ENCODE measurements at places on chromosomes 1 and 21.
A peak's percentile ranks its signal among the peaks of the same experiment; 100 is the strongest.

- no peak for DNase-seq
Observed at GRCh38 chr1:33130297-33130696, 49.3 kb downstream of the AZIN2 start.

GRCh38 chr21:32140151-32140550 lies 138.7 kb downstream of the MIS18A start:
- no peak for DNase-seq

- peak; percentile 58 for DNase-seq
Observed at GRCh38 chr1:150974580-150975478, at the start of gene CERS2. CERS2 (minus strand) TSS chr1:150974835; CDS start chr1:150969090, 5,745 bp downstream.

GRCh38 chr1:239954836-239955235 lies 136.8 kb upstream of the FMN2 start:
- no peak for DNase-seq

- no peak for DNase-seq
Observed at GRCh38 chr1:35945327-35945726, 14.4 kb downstream of the AGO3 start.

DNA sequence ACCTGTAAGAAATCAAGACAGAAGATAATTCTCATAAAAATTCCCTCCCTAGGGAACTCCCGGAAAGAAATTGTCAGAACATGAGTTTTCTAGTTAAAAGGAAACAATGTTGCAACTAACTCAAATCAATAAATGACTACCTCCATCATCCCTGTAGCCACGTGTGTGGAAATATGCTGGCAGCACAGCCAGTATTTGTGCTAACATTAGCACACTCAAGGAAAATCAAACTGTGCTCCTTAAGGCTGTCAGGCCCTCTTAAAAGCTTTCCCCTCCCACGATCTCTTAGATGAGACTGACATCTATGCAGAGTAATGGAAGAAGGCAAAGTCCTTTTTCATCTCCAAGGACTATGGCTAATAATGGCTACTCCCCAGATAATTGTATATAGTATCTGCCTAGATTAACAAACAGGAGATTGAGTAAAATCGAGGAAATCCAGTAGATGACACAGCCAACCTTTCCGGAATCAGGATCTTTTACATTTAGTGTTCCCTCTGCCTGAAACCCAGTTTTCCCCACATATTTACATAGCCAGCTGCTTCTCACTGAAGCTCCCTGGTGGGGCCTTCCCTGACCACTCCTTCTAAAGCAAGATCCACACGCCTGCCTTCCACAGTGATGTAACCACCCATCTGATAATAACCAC lies 50.9 kb upstream of the NR5A2 start:
- no peak for DNase-seq

- DNase-seq, result no peak
Observed at GRCh38 chr1:66552287-66552686, 18.3 kb downstream of the SGIP1 start.

DNA sequence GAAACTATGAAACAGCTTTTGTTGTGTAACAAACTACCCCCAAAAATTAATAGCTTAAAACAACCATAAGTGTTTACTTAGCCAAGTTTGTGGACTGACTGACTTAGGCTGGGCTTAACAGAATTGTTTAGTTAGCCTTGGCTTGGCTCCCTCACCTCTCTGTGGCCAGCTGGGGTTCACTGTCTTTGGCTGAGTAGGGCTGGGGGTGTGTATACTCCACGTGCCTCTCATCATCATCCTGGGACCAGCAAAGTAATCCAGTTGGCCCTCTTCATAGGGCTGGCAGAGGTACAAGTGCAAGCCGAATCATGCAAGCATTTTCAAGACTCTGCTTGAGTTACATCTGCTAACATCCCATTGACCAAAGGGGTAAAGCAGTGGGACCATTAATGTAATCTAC lies 252.3 kb downstream of the BRINP2 start:
- no peak for DNase-seq

DNA sequence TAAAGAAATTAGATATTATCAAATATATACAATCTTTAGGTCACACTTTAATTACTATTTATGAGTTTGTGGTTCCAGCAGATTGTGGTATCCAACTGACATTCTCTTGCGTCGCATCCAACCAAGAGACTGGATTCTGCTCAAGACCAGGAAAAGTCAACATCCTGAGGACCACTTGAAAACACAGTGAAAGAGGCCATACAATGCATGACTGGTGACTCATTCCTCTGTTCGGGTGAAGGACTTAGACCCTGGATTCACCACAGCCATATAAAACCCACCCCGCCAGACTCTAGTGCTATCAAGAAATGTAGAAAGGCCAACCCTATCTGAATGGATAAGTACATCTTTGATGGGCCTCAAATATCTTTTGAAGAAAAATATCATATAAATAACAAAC lies 14.5 kb upstream of the CFHR4 start:
- no peak for DNase-seq

- no peak for DNase-seq
Observed at GRCh38 chr21:35768187-35768586, 292.1 kb downstream of the SETD4 start.

GRCh38 chr1:11938722-11939526 lies 4.4 kb downstream of the PLOD1 start:
- no peak for DNase-seq

DNA sequence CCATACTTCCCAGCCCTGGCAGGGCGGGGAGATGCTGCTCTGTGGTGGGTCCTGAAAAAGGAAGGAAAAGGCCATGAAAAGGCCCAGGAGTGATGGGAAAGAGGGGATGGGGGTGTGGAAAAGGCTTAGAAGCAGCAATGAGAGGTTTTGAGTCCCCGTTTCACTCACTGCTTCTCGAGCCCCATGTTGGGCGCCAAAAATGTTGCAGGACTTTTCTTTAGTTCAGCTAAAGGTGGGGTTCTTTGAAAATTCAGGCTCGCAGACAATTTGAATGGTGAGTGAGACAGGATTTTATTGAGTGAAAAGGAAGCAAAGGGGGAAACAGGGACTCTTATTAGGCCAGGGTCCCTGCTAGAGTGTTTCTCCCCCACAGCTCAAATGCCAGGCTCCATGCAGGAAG lies 93.1 kb downstream of the MRPS6 start:
- DNase-seq, result no peak

- DNase-seq, result no peak
Observed at GRCh38 chr1:27318136-27318535, 3.8 kb upstream of the TMEM222 start.

DNA sequence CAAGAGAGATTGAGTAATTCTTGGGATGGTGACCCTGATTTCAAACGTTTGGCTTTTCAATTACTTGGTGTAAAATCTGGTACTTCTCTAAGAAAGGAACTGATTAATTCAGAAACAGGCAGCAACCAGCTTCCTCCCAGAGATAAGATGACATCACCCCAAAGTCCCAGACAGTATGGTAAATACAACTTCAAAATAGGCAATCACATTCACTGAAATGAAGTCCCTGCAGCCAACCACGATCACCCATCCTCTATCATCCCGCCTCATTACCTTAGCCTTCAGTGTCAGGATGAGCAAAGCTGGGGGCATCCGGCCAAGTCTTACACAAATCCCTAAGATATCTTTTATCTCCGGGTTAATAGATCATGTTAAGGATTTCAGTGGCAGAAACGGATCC lies 26.4 kb upstream of the RUNX1 start:
- peak; percentile 8 for DNase-seq

GRCh38 chr1:116172666-116173065 lies 61.5 kb downstream of the MAB21L3 start:
- DNase-seq, result no peak

DNA sequence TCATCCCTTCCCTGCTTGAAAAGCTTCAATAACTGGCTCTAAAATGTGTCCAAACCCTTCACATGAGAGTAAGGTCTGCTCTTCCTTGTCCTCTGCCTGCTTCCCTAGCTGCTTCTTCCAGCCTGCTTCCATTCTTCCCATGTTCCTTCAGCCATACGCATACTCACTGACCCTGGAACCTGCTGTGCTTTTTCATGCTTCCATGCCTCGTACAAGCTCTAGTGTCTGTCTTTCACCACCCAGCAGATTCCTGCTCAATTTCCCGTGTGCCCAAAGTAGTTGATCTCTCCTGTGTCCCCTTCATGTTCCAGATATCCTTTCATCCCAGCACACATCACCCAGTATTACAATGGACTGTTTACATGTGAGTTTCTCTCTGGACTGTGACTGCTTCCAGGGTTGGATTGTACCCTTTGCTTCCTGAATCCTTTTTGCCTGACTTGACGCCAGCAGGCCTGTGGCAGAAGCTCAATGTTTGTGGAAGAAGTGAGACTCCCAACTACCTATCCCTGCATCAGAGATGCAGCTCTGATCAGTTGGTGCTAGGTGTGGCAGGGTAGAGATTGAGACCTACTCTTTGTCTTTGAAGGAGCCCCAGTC lies 35.9 kb upstream of the RNF19B start:
- no peak for DNase-seq

DNA sequence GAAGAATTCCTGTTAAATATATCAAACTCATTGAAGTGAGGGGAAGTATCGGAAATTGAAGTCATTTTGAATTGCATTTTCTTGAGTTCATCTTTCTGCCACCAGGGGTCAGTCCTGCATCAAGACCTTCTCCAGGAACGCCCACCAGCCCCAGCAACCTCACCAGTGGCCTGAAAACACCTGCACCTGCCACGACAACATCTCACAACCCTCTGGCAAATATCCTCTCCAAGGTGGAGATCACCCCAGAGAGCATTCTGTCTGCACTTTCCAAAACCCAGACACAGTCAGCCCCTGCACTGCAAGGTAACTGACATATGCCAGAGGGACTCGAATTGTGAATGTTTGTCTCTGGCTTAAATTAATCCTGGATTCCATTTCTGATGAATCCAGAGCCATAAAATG lies 22.8 kb upstream of the TARS2 start:
- peak; percentile 76 for DNase-seq

GRCh38 chr21:21387916-21388315 lies 389.7 kb downstream of the NCAM2 start:
- DNase-seq, result no peak

GRCh38 chr1:176159993-176160392 lies 47.1 kb downstream of the COP1 start:
- DNase-seq, result no peak

- no peak for DNase-seq
Observed at GRCh38 chr1:225819346-225820192, 9.6 kb downstream of the EPHX1 start.

DNA sequence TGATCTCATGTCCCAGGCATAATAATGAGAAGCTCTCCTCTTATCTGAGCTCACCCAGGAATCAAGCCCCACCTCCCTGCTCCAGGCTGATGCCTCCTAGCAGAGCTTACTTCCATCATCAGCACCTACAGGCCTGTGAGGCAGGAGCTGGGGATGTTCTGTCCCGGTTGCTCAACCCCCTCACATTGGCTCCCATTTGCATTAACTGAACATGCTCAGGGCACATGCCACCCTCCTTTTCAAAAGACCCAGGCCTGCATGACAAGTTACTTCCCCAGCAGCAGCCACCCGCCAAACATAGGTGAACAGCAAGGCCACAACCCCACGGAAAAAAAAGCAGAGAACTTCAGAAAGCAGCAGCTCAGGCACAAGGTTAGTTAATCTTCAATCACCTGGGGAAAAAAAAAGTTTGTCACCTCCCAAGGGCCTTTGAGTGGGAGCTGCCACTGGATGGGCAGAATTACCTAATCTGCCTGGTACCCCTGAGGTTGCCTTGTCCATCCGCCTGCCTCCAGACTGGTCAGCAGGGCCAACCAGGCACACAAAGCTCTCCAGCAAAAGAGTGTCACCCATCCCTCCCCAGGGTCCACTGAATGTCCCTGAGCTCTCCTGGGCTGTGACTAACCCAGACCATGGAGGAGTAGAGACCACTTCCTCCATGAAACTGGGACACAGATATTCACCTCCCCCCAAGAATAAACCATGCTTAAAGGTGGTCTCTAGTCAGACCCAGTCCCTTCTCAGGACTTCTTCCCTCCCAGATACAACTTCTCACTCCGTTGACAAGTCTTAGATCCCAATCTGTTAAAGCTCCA lies 4.4 kb downstream of the KCNN3 start:
- DNase-seq, result no peak

GRCh38 chr1:208074353-208074752 lies 163.4 kb upstream of the CD34 start:
- DNase-seq, result no peak

DNA sequence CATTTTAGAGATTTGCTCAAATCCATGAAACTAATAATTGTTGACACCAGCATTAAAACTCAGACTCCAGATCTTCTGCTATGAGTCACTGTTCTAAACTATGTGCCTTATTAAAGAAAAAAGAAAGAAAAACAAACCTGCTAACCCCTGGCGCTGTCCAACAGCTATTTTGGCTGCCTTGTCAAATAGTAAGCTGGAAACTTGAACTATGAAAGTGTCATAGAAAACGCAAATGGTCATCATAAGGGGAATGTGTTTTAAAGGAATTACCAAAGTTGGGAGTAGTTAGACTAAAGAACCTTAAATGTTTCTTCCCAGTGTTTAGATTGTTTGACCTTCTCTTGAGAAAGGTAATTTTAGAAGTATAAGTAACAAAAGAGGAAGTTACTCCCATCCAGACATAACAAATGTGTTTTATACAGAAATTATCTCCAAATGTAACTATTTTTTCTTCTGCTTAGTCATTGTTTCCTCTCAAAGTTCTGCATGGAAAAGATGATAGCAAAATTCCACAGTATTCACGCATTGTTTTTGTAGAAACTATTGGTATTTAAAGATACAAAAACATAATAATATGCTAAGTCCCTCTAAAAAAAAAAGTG lies 272.4 kb downstream of the TPR start:
- peak; percentile 41 for DNase-seq

All from KBM-7 (cell line).